IPS-NIHi11 (cell line): ENCODE measurements at places on chromosomes 2 and 18.

GRCh38 chr2:109718139-109718538 is 76.0 kb upstream of the RGPD5 start:
- DNase-seq: no peak

DNA sequence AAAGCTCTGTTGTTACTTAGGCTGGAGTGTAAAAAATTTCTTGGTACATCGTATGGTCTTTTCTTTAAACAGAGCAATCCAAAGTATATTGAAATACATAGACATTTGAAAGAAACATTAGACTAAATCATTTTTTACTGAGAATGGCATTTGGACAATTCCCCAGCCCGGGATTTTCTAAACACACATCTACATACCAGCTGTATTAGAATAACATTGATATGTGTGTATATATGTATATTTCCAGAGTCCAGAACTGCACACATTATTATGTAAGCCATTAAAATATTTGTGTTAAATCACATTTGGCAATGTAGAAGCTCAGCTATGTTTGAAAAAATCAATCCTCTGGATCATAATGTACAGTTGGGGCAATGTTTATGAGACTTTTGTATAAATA is 1853.6 kb upstream of the LRRTM1 start:
- DNase-seq: no peak

DNA sequence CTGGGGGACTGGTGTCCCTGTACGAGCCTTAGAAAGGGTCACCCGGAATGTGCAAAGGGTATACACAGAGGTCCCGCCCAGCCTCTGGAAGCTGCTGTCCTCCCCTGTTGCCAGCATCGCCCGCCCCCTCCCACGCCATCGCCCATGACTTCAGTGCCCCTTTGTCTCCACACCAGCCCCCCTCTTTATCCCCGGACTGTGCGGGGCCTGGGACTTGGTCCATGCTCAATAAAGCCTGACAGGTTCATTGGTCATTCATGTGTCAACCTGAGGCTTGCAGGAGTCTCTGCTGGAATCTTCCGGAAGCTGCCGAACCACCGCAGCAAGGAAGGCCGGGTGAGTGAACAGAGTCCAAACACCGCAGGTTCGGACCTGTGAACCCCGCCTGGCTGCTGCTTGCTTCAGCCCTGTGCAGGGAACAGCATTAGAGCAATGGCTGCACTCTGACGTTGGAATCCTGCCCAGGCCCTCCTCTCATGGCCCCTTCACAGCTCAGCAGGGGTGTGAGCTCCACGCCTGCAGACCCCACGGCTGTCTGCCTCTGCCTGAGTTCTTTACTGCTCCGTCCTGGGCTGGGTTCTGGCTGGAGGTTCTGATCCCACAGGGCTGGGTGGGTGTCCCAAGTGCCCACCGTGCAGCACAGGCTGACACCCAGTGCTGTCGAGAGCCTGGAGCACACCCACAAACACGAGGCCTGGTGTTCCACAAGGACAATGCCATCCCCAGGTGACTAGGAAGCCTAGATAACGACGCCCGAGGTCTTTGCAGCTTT is 96.5 kb downstream of the SEPTIN10 start:
- DNase-seq: no peak

DNA sequence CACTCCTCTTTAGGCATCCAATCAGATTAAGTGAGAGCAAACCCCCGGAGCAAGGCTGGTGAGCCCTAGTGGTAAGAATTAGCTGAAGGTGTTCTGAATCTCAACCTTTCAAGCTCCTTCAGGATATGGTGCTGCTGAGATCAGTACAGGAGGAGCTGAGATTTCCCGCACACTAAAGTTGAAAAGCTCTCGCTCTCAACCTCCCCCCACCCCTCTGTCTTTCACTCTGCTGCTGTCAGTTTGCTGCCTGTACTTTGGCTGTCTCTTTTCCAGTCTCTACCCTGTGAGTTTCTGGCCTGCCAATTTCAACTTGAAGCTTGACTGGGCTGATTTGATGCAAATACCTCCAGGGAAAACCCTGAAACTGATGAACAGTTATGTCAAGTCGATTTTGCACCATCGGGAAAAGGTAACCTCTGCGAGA is 15.7 kb downstream of the ZEB2 start:
- DNase-seq: peak; percentile 52

DNA sequence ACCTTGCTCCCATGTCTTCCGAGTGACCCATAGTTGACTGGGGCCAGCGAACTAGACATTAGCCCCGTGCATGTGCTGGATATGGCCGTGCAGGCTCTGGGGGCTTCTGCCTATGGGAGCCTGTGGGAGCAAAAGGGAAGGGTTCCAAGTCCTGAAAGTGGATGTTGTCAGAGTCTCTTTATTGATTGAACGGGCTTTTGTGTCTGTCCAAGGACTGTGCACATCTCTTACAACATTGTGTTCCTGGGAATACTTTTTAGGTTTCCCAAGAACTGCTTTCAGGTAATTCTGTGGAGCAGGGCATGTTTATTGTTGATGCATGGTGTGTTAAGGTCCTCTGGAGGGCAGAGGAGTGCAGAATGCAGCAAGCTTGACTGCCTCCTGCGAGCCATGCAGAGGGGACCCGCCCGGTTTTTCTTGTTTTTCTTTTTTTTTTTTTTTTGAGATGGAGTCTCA is 5.0 kb downstream of the RNF144A start:
- DNase-seq: peak; percentile 63

GRCh38 chr2:215361876-215362561 is 50.2 kb downstream of the ATIC start:
- no peak for DNase-seq

DNA sequence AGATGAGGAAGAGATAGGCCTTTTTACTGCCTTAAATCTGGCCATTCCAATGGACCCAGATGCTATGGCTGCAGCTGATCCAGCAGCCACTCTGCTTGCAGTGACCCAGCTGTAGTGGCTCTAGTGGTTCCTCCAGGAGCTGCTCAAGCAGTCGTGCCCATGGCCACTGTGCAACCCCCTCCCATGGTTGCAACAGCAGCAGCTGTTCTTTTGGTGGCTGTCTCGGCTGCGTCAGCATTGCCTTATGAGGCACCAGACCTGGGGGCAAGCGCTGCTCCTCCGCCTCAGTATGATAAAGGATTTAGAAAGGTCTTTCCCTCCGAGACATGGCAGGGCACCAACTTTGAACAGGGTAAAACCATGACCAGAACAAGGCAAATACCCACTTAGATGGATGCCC is 384.9 kb upstream of the DCC start:
- DNase-seq: no peak

GRCh38 chr18:79068341-79068936 is 755 bp upstream of the ATP9B start:
- no peak for DNase-seq

DNA sequence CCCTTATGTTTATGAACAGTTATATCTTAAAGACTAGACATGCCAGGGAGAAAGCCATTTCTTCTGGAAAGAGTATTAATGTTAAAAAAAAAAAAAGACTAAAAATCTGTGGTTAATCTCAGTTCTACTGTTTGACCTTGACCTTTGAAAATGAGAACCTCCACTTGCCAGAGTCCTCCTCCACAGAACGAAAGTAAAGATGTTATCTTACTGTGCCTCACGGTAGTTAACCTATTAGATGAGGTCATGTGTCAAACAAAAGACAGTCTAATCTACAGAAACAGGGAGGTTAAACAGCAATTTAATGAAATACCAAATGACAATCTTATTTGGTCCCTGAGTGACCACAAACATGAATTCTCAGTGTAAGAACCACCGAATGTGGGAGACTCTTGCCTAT is 51.2 kb downstream of the SLC14A2 start:
- DNase-seq: no peak

- DNase-seq: no peak
These were observed 60.7 kb downstream of the ARMC9 start for GRCh38 chr2:231259104-231259503.

DNA sequence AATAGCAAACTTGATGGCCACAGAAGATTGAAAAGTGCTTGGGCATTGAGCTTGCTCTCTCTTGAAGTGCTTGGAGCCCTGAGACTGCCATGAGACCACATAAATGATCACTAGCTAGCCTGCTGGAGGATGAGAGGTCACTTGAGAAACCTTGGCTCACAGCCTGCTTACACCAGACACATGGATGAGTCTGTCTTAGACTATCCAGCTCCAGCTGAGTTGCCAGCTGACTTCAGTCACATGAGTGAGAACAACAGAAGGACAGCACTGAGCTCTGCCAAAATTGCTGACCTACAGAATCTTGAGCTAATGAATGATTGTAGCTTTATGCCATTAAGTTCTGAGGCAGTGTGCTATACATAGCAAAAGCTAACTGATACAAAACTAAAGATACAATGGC is 18.1 kb downstream of the NABP1 start:
- no peak for DNase-seq

GRCh38 chr18:57154191-57154830 is 7.4 kb downstream of the BOD1L2 start:
- no peak for DNase-seq

DNA sequence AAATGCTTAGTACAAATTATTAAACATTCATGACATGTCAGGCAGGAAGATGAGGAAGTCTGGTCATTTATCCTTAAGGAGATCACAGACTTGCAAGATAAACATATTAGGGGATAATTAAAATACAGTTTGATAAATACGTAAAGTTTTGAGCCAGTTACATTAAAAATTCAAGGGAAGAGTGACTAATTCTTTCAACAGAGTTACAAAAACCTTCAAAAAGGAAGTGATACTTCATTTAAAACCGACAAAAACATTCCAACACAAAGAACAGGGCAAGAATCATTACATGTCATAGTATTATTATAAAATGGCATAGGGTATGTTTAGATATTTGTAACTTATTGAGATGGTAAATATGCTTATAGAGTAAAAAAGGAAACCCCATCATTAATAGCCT is 636.0 kb downstream of the NR4A2 start:
- no peak for DNase-seq

DNA sequence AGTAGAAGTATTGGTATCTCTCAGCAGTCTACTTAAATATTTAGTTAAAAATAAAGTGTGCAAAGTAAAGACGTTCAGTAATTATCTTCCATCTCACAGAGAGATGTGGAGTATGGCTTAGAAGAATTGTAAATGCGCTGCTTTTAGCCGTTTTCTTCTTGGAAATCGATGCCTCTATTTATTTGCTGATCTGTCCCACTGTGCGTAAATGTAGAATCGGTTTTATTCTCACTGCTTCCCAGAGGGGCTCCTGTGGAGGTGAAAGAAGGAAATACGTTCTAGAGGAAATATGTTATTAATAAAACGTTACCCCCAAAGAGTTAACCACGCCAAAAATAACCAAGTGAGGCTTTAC is 1.9 kb downstream of the NPAS2 start:
- DNase-seq: no peak

- DNase-seq: peak; percentile 47
These were observed 27.0 kb upstream of the CASP8 start for GRCh38 chr2:201233192-201233811.

DNA sequence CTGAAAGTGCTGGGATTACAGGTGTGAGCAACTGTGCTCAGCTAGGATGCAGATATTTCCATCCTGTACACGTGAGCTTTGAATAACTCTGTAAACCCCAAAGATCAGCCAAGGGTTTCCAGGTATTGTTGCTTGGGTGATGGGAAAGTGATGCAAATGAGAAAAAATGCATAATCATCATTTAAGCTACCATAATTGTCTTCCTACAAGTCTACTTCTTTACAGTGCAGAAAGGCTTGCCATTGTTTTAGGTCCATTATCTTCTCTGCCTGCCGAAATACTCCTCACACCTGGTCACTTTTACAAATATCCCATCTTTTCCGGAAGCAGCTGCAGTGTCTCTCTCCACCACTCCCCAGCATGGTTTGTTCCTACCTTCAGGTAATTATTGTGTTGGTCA is 259.8 kb upstream of the CCDC68 start:
- no peak for DNase-seq

DNA sequence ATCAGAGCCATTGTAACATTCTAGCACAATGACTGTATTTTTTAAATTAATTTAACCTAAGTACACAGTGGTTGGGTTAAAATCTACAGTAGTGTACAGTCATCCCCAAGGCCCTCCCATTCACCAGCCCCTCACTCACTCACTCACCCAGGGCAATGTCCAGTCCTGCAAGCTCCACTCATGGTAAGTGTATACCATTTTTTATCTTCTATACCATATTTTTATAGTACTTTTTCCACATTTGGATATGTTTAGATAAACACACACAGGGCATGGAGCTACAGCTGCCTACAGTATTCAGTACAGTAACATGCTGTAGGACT is 72.1 kb downstream of the COPS8 start:
- no peak for DNase-seq
